RWPE2 (cell line): ENCODE measurements at places on chromosomes 3 and 15.

DNA sequence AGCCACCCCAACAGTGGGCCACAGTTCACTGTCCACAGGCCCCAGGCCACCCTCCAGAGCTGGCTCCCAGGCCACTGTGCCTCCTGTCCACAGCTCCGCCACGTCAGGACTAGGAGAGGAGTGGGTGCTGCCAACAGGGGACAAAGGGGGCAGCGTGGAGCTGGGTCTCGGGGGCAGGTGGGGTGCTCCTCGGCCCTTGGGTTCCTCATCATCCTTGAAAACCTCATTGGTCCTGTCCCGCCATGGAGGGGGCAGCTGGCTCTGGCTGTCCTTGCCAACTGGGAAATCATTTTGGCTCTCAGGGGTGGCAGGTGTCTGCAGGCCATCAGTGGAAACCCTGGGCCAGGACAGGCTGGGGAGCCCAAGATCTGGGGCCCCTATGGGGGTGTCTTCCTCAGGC, 45.2 kb downstream of the ADAMTS7 start:
- DNase-seq = peak; percentile 69

GRCh38 chr3:73234354-73235014, 173.0 kb downstream of the EBLN2 start:
- DNase-seq = no peak

- DNase-seq = no peak
Observed at GRCh38 chr3:20323307-20323927, 137.4 kb upstream of the SGO1 start.

DNA sequence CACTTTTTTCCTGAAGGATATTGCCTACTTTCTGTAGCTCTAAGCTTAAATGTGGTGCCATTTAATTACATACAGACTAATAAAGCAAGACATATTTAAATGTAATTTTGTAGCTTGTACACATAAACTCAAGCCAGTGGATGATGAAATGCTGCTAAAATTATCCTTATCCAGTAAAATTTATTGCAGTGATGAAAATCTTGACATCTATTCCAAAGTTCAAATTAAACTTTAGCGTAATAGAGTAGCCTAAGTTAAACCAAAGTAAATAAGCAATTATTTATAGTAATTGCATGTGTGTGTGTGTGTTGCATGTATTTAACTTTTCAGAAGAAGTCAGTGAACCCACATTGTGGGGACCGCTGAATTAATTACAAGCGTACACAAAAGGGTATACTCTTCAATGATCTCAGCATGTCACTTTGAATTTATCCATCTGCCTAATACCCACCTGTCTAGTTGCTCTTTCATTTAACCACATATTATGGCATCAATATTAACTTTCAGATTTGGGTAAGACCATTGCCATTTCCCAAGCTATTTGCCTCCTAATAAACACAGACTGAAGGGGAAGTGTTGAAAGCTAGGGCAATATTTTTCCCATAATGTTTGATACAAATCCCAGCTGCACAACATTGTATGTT, 85.0 kb downstream of the MECOM start:
- no peak for DNase-seq

- DNase-seq = no peak
Observed at GRCh38 chr15:35496585-35496984, 49.4 kb downstream of the DPH6 start.

DNA sequence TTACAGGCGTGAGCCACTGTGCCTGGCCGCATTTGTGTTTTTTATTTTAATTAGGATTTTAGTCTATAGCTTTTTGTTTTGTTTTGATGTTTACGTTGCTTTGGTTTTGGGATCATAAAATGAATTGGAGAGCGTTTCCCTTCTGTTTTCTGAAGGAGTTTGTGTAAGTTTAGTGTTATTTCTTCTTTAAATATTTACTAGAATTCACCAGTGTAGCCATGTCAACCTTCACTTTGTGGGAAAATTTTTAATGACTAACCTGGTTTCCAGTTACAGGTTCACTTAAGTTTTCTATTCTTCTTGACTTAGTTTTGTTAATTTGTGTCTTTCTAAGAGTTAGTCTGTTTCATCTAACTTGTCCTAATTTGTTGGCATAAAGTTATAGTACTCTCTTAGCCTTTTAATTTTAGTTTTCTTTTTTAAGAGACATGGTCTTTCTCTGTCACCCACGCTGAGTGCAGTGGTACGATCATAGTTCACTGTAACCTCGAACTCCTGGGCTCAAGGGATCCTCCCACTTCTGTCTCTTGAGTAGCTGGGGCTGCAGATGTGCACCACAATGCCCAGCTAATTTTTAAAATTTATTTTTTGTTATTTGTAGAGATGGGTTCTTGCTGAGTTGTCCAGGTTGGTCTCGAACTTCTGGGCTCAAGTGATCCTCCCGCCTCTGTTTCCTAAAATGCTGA, 61.0 kb downstream of the CHD2 start:
- no peak for DNase-seq

DNA sequence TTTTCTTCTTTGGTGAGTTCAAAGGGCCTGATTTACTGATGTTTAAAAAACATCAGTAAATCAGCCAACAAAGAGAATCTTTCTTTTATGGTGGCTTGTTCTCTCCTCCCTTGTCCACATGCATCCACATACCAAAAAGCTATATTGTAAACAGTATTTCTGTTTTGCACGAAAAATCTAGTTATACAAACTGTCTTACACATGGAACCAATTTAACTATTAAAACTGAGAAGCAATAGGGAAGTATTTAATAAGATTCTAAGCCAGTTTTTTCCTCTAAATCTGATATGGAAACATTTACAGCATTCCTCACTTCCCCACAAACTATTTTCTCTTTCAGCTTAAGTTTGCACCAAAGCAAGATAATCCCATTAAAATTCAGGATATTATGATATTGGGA, 110.8 kb upstream of the ICE2 start:
- DNase-seq = no peak

DNA sequence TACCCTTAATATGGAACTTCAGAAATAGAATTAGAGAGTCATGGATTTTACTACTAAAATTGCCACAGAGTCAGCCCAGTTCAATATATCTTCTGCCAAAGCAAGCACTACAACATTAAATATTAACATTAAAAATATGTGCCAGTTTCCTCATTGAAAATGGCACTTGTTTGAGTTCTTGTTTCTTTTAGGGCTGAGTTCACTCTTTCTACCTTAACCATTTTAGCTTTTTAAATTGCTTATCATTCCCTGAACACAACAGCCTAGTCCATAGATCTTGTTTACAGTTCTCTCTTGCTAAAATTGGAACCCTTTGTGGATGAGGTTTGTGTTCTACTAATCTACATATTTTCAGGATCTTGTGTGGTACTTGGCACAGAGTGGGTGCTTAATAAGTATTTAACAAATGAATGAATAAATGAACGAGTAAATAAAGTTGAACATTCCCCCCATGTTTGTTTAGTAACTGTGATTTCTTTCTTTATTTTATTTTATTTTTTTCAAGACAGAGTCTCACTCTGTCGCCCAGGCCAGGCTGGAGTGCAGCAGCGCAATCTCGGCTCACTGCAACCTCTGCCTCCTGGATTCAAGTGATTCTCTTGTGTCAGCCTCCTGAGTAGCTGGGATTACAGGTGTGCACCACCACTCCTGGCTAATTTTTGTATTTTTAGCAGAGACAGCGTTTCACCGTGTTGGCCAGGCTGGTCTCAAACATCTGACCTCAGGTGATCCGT, 46.0 kb upstream of the SLC7A14 start:
- no peak for DNase-seq

- DNase-seq = no peak
Observed at GRCh38 chr3:144079634-144080033, 108.0 kb downstream of the DIPK2A start.

GRCh38 chr3:105375750-105376511, 9.2 kb downstream of the ALCAM start:
- no peak for DNase-seq

GRCh38 chr3:136437043-136437442, 186.9 kb downstream of the PCCB start:
- no peak for DNase-seq

GRCh38 chr15:89514596-89515406, 18.4 kb upstream of the RHCG start:
- peak; percentile 94 for DNase-seq

DNA sequence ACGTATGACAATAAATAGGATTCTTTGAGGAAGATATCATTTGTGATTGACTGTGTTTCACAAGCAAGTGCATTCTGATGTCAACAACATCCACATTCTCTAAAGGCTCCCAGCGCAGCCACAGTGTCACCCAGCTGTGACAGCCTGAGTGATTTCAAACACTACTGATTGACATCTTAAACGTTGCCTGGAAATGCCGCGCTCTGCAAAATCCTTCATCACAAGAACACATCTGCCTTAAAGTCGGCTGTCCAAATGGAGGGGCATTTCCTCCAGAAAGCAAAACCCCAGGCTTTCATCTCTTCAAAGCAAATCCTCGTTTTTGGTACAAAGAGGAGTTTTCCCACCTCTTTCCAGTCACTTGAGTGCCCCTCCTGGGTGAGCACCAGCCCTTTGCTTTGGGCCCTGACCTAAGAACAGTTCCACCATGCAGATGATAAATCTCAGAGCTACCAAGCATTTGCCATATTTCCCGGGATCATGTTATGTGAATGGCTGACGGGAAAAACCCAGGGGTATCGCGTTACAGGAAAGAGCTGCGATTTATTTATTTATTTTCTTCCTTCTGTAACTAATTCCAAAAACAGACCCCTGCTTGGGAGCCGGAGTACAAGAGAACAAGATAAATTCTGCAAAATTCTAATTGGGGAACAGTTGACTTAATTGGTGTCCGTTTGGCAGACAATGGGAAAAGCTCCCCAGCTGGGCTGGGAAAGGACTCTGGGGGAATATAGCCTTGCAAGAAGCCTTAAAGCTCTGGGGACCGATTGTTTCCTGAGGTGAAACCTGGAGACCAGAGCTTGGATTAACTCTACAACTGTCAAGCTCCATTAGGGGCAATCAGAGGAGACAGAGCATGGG, 703.8 kb upstream of the NR2F2 start:
- no peak for DNase-seq

DNA sequence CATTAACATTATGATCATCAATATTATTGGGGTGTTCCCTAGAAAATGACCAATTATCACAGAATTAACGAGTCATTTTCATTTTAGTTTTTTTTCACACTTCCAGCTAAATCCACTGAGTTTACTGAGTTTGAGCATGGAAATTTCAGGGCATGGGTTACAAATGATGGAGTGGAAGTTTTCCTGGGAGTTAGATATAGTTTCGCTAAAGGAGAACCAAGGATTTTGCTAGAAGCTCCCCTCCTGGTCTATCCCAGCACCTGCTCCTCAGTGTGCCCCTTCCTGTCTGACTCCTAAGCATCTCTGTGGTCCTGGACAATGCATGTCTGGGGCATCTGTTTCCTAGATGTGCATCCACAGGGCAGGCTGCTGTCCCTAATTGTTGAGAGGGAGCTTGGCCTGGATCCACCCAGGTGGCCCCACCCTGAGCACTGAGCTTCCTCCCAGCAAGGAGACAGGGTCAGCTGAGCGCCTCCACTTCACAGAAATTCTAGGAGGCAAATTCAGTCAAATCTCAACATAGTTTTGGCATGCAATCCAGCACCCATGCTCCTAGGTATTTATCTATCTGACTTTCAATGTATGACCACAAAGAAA, 102.3 kb upstream of the GOLGA6L6 start:
- DNase-seq = no peak

DNA sequence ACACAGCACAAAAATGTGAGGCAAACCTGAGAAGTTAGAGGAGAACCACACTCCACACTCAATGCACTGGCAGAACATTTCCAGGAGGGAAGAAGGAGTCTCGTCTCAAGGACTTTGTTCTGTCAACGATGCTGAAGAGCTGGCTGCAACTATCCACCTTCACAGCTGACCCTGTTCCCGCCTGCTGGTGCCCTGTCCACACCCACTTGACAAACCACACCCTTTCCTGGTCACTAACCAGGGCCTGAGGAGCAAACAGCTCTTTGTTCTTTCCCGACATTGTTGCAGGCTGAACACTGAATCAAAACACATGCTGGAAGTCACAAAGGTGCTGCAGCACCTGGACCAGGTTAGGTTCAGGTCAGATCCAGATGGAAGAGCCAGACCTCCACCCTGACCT, 92.6 kb upstream of the ARRDC4 start:
- DNase-seq = no peak

DNA sequence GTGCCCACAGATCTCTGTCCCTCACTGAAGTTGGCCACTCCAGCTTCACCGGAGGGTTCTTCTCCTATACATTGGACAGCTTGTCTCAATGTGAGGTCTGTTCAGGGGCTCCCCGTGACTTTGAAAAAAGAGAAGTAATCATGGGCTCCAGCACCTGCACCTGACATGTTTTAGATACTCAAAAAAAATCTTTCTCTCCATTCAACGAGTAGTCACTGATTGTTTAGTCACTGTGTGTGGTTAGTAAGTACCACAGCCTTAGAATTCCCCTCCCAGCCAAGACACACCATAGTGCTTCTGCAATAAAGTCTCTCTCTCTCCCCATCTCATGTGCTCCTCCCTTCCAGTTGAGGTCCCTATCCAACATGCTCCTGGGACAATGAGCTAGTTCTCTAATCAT, 18.6 kb downstream of the CCR9 start:
- no peak for DNase-seq

DNA sequence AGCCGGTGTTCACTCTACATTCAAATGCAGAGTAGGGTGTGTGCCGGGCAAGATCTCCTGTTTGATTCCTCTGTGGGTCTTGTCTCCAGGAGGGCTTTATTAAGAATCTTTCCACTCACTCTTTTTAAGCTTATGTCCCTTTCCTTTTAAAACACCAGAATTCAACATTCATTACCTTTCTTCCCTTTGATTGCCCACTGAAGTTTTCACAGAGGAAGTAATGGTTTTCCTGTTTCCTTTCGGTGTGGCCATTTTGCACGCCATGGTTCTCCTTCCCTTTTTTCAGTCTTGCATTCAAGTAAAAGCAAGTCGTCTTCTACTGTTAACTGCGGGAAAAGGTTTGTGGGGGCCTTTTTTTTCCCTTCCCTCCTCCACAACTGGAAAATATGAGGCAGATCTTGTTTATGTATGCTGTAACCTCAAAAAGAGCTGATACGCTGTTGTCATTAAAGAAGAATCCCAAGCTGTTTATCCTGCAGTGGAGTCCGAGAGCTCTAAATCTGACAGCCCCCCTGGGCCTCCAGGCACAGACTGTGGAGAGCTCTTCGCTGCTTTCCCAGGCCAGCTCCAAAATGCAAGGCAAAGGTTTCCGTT, 40.5 kb downstream of the FILIP1L start:
- no peak for DNase-seq

GRCh38 chr15:56832125-56832524, 86.3 kb upstream of the TCF12 start:
- DNase-seq = no peak

DNA sequence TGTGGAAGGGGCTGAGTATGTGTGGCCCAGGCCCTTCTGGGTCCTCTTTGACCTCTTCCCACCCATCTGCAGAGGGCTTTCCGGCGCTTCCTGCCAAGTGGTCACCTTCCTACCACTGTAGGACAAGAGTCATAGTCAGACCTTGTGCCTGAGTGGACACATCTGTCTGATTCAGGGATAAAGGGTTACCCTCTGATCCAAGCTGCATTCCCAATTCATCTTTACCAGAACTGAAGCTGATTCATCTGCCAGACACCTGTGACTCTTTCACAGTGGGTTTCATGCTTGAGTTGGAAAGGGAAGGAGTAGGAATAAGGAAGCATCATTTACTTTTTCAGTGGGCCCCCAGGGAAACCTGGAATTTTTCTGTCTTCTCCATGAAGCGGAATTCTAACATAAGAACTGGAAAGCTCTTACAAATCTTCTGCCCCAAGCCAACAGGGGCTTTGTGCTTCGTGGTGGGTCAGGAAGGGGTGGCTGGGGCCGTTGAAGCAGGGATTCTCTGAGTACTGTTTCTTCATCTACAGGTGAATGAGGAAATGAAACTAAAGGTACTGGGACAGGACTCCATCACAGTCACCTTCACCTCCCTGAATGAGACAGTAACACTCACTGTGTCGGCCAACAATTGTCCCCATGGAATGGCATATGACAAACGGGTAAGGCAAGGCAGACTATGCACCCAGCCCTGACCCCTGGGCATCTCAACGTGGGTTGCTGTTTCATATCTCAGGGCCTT, 46.4 kb downstream of the C3orf20 start:
- DNase-seq = no peak
